Effector CD4-positive, alpha-beta T cell (primary cell): ENCODE measurements at places on chromosomes 4 and X.

DNA sequence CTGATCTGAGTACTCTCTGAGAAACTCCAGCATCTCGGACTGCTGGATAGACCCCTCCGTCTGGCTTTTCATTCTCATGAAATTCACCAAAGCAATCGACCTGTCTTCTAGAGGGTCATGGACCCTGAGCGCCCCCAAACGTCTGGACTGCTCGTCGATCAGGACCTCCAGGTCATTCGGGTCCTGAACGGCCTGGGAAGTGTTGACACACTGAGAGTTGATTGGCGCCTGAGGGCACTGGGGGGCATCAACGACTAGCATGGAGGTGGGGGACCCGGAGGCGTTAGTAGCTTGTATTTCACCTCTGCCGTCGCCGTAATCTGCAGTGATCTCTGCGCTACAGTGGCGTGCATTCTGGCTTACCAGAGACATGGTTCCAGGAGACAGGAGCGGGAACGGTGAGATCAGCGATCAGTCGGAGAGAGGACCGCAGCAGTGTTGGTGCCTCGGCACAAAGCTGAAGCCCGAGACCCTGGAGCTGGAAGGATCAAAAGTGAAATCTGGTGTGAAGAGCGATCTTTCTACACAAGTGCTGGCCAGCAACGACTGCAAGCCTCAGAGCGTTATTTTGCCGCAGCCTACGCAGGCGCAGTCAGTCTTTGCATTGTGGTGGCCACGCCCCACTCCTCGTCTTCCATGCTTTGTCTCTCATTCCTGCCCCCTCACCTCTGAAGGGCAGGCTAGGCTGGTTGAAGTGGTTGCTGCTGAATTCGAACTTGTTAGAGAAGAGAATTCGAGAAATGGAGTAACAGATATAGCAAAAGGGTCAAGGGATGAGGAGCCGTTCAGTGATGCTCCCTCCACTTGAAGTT, at the start of gene MAGEE2:
MAGEE2 (minus strand) TSS at position 575 of the 812 bp plus-strand sequence; CDS start at position 372, 203 bp downstream.
- DNase-seq: no peak

- DNase-seq: no peak
These were observed 145.0 kb upstream of the LEF1 start for GRCh38 chr4:108313546-108314339.

DNA sequence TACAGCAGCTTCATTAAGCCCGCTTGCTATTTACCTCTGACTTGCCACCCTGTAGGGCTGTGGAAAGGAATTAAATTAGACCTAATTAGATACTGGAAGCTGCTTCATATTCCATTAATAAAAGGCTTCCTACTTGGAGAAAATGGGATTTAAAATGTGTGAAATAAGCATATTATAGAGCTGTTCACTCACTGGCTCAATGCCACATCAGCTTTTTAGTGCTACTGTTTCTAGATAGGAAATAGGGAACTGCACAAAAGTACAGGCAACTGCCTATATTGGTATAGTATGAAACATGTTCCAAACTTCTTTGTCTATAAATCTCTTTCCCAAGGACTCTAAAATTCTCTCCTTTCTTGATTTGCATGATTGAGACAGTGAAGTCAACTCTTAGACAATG, 407.9 kb upstream of the AADAT start:
- DNase-seq: no peak

- no peak for DNase-seq
These were observed 9.8 kb upstream of the UTP3 start for GRCh38 chr4:70678383-70678999.

GRCh38 chr4:139589336-139590018, 33.5 kb upstream of the SETD7 start:
- no peak for DNase-seq
